Spleen (tissue), 13 donors: ENCODE measurements at places on chromosomes 4 and X. TPM values are rescaled to one million over a fixed set of nuclear protein-coding genes. Genes with fewer than 3 reads are reported as not detected.

DNA sequence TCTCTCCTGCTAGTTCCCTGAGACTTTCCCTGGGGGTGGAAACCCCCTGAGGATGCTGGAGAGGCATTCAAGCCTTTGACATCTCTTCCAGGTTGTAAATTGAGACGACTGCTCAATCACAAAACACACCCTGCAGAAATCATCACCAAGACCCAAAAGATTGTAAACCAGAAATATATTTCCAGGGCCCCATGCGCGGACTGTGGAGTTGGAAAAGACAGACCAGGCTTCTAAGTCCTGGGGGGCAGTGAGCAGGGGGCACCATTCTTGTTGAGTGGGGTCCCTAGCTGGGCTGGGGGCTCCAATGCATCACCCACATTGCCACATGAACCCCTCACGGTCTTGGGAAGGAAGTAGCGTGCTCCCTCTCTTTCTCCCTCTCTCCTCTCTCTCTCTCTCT lies 87.9 kb upstream of the C4orf50 start:
- no peak overlapping the region for H3K4me3 ChIP-seq
- H3K36me3 ChIP-seq: no peaks in the 10 kb centered on the region
- no peak overlapping the region for H3K27ac ChIP-seq

The CLIC2 gene
- 96.3 TPM for total RNA-seq

The PTCHD1 gene
- 0.47 TPM for total RNA-seq

The ZFYVE28 gene
- 25.2 TPM for total RNA-seq

DNA sequence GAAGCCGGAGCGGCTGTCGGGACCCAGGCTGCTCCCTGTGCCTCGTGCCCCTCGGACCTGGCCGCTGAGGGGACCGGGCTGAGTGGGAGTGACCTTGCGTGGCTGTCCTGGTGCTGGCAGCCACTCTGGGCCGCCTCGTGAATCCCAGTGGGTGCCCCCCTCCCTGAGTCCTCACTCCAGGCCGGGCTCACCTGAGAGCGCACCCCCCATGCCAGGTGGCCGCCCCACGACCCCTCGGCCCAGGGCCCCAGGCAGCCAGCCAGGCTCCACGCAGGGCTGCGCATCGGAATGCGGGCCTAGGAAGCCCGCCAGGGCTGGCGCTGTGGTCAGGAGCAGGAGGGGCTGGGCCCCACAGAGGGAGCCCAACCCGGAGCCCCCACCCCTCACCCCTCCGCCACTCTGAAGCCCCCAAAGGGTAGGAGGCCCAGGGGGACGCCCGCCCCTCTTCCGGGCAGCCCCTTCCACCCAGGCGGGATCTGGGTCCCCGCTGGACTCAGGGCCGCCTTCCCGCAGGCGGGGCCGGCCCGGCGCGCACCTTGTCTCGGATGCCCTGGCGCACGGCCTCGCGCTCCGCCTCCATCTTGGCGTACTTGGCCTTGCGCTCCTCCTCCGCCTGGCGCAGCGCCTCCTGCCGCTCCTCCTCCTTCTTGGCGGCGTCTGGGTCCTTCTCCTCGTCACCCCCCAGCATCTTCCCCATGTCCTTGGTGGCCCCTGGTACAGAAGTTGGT lies 33.9 kb downstream of the CPLX1 start:
- no peak for DNase-seq
- no peak overlapping the region for H3K4me3 ChIP-seq
- H3K36me3 ChIP-seq: no peaks in the 10 kb centered on the region
- peaks cover 68% of the 10 kb centered on the region for H3K4me1 ChIP-seq

The ANOS1 gene
- 0.75 TPM for total RNA-seq

GRCh38 chr4:38523054-38523453 lies 140.9 kb upstream of the KLF3 start:
- no peaks in the 10 kb centered on the region for H3K27me3 ChIP-seq
- no peak for DNase-seq
- H3K27ac ChIP-seq: peak overlapping the region; percentile 64
- H3K4me3 ChIP-seq: no peak overlapping the region
- peaks cover 31% of the 10 kb centered on the region for H3K4me1 ChIP-seq

GRCh38 chrX:150167482-150168324 lies 195.4 kb upstream of the MAMLD1 start:
- H3K36me3 ChIP-seq: no peaks in the 10 kb centered on the region
- H3K27ac ChIP-seq: no peak overlapping the region
- DNase-seq: no peak
- no peaks in the 10 kb centered on the region for H3K27me3 ChIP-seq

The EMCN gene
- total RNA-seq: 3.8 TPM

DNA sequence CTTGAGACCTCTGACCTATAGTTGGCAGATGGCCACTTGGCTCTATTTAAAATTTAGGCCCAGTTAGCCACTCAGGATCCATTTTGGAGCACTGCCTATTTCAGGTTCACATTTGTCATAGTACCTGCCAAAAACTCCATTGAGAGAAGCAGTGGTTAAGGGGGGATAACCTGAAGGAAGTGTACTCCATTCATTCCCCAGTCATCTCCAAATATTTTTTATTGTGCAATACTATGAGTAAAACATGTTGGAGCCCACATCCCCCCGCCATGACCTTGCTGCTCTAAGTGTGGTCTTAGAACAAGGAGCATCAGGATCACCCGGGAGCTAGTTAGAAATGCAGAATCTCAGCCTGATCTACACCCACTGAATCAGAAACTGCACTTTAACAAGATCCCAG lies 21.1 kb downstream of the PLP1 start:
- no peak overlapping the region for H3K27ac ChIP-seq
- no peak overlapping the region for H3K4me3 ChIP-seq
- no peaks in the 10 kb centered on the region for H3K4me1 ChIP-seq
- H3K36me3 ChIP-seq: no peaks in the 10 kb centered on the region

- no peak for DNase-seq
- no peaks in the 10 kb centered on the region for H3K27me3 ChIP-seq
- H3K36me3 ChIP-seq: no peaks in the 10 kb centered on the region
- no peak overlapping the region for H3K4me3 ChIP-seq
- no peak overlapping the region for H3K27ac ChIP-seq
Observed at GRCh38 chr4:120881351-120881750, 41.2 kb downstream of the PRDM5 start.
